ENCODE measurements at places on chromosomes 3 and 15.

- DNase-seq = no peak
Observed at GRCh38 chr3:170079536-170080165, 41.9 kb downstream of the GPR160 start.

DNA sequence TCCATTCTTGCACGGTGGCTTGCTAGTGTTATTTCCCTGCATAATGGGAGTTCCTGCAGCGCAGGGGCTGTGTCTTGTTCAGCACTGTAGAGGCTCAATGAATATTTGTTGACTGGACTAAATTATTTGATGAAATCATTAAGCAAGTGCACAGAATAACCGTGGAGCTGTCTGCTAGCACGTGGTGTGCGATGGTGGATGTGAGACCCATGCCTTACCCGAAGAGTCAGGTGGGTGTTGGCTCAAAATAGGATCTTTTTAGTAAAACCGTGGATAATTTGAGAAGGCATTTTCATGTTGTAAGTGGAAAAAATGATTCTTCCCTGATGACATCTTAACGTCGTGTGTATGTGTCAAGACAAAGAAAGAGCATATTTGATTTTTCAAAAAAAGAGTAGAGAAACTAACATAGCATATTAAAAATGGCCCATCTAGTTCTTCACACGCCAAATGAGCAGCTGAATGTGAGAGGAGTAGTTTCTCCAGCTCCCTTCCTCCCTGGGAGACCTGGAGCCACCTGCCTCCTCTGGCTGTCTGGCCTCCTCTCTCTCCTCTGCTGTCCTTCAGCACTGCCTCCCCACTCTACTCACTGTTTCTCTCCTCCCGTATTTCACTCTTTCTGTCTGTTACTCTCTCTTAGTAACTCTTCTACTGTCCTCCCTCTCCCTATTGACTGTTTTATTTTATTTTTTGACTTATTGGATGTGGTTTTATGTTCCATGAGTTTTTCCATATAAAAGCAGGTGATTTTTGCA lies 6.3 kb downstream of the FAM81A start:
- no peak for DNase-seq

DNA sequence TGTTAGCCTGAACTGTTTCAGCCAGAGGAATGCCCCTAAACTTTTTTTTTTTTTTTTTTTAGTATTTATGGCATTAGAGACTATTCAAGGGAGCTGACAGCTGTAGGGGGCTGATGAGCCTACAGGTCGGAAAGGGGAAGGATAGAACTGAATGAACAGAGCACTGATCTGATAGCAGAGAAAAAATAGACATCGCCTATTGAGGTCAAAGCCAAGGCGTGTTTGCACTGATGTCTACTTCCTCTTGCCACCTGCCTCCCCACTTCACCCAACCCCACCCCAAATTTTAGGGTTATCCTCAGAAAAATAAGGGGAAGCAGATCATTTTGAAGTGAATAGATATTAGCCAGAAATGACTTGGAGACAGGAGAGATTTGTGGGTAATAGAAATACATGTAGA lies 3.0 kb upstream of the ZMAT3 start:
- DNase-seq = no peak

DNA sequence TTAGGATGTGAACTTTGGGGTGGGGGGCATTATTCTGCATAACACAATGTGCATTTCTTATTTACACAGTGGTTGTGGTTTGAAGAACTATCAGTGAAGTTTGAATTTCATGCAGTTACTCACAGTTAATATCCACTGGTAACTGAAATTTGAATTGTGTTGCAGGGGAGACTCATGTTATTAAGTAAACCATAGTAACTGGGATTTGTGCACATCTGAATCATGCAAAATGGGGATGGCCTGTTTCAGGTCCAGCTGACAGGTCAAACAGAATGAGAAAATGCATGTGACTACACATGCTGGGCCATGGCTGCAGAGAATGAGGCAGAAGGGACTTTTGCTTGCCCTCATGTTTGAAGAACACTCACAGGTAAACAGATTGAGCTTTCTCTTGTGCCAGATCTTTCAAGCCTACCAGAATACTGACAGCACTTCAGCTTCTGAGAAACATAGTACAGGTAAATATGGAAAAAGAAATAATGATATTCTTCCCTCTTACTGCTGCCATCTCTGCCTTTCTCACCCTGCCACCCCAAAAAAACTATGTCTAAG lies 115.0 kb downstream of the POLQ start:
- DNase-seq = no peak

- DNase-seq = peak; percentile 59
Observed at GRCh38 chr3:179324270-179324754, 1.5 kb downstream of the ZNF639 start.

DNA sequence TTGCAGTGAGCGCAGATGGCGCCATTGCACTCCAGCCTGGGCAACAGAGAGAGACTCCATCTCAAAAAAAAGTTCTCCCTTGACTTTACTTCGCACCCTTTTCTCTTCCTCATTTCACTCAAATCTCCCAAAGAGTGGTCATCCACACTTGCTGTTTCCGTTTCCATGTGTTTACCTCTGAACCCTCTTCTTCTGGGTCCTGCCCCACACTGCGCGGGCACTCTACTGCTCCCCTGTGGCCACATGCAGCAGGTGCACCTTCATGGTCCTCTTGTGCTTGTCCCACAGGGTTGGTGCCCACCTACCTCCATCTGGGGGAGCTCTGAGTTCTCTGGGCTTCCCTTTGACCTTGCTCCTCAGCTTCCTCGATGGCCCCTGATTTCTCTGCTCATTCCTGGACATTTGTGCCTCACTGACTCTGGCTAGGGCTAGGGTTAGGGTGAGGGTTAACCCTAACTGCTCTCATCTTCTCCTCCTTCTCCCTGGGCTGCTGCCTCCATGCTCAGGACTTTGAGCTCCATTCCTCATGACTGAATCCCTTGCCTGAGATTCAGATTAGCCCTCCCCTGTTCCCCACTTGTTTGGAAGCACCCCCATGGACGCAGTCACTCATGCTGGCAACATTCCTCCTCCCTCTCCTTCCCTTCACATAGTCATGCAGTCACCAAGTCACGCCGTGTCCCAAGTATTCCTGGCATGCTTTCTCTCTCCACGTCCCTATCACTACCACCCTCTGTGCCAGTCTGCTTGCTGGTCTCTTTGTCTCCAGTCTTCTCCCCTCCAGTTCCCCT lies 26.6 kb upstream of the KY start:
- DNase-seq = no peak

- no peak for DNase-seq
Observed at GRCh38 chr15:34719695-34720094, 35.1 kb downstream of the GJD2 start.

DNA sequence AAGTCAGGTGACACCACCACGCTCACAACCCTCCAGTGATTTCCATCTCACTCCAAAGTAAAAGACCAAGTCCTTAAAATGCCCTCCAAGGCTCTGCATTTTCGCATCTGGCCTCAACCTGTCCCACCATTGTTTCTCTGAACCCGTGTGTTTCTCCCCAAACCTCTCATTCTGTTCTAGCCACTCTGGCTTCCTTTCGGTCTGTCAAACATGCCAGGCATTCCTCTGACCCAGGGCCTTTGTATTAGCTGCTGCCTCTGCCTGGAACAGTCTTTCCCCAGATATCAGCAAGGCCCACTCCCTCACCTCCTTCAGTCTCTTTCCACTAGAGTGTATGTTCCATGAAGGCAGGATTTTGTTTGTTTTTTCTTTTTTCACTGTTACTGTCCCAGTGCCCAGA lies 16.0 kb downstream of the MAP2K5 start:
- DNase-seq = no peak

GRCh38 chr3:159528251-159528895 lies 460.3 kb upstream of the IL12A start:
- DNase-seq = no peak

DNA sequence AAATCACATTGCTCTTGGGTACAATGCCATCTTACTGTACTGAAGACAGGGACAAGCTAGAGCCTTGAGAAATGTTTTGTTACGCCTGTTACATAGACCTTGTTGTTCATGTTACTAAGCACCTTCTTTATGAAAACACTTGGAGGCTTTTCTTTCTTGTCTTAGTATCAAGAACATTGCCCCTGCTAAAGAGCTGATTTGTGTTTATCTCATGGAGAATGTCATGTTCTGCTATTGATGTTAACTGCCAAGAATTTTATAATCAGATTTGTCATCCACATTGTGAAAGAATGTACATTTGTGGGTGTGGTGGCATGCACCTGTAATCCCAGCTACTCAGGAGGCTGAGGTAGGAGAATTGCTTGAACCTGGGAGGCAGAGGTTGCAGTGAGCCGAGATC lies 431.3 kb upstream of the MDFIC2 start:
- no peak for DNase-seq

GRCh38 chr3:7377103-7377502 lies 516.2 kb downstream of the GRM7 start:
- no peak for DNase-seq

DNA sequence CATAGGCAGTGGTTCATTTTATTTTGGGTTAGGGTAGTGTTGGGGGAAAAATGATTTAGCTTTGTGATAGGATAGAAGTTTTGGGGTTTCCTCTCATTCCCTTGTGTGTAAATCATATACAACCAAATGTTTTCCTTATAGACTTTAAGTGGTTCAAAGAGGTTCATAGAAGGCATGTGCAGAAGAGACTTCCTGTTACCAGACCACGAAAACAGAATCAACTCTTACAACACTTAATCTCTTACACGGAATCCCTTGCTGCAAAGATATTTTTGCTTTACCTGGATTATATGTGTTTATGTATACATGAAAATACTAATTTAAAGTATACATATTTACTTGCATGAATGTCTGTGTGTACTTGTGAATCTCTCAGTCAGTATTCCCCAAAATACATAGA lies 2.9 kb downstream of the TMOD2 start:
- no peak for DNase-seq

DNA sequence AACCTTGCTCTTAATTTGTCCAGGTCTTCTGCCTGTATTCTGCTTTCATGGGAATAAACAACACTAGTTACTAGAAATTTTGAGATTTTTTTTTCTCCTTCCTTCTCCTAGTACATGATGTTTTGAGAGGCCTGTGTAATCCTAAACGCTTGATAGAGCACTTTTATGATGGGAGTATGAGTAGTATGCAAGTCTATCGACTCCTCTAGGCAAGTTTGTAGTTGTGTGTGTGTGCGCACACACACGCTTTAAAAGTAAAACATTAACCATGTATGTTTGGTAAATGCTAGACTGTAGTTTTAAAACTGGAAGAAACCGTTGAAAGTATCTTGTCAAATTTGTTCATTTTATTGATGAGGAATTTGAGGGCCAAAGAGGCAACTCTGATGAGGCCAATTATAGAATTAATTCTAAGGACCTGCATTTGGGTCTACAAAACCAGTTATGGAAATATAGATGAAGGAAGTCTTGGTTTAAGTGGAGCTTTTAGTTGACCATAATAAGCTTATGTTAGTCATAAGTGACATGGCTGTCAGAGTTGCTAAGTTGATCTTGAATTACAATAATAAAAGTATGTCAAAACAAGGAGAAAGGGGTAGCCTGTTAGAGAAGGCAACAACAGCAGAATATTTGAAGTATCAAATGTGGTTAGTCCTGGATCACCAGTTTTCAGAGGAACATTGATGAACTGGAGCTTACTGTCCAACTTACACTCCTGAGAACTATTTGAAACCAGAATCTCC lies 47.1 kb downstream of the AKAP13 start:
- no peak for DNase-seq

GRCh38 chr3:101133652-101134051 lies 140.4 kb upstream of the ABI3BP start:
- no peak for DNase-seq

DNA sequence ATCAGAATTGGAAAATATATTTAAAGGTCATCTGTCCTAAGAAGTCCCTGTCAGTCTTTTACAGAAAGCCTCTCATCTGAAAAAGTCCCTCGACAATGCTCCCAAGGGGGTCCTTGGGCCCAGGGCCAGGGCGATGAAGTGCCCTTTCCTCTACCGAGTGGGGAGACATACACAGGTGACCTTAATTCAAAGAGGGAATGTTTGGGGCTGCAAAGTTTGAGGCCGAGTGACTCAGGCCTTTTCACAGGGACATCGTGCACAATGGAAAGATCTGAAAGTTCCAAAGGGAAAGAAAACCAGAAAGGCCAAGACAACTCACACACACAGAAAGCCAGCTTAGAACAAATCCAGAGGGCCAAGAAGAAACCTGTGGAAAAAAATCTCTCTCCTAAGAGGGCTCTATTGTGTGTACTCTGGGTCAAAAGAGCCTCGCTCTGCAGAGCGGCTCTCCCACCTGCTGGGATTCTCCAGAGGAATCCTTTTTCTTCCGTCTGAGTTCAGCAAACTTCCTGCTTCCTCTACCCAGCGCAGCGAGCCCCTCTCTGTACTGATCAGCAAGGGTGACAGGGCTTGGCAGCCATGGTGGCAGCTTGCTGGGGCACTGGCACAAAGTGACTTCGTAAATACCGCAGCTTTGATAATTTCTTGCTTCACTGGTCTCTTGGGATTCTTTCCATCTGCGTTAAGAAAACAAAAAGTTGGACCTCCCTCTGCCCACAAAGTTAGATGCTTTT lies 259.1 kb downstream of the OPA1 start:
- no peak for DNase-seq

DNA sequence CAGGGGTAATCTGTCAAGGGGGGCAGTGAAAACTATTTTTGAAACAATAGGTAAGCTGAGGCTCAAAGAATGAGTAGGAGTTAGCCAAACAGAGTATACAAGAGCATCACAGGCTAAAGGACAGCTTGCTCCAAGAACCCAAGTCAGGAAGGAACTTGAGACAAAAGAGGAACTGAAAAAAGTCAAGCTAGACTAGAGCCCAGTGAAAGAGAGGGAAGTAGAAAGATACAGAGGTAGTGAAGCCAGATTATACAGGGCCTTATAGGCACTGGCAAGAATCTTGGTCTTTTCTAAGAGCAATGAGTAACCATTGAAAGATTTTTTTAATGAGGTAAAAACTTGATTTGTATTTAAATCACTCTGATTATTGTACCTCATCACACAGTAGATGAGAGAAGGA lies 69.9 kb downstream of the FILIP1L start:
- DNase-seq = no peak

DNA sequence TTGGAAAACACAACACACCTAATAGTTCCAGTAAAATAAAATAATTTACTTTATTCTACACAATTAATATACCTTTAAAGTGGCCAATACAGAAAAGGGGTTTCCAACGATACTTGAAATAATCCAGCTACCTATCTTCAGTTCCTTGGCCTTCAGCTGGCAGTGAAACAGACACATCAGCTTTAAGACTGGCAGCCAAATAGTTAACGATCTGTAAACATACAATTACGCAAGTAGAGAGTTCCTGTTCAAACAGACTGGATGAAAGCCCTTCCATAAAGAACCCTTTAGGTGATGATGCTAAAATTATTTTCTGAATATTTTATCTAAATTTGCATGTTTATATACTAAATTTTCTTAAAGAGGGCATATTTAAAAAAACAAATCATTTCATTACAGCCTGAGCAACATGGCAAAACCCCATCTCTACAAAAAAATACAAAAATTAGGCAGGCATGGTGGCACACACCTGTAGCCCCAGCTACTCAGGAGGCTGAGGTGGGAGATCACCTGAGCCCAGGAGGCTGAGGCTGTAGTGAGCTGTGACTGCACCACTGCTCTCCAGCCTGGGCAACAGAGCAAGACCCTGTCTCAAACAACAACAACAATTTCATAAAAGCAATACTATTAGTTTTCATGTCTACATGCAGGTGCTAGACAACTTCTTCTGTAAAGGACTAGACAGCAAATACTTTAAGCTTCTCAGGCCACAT lies 12.9 kb downstream of the DYNC1LI1 start:
- DNase-seq = no peak

GRCh38 chr15:37995461-37996347 lies 61.3 kb downstream of the TMCO5A start:
- no peak for DNase-seq
